ENCODE measurements at places on chromosomes 2 and 18. TPM values are rescaled to one million over a fixed set of nuclear protein-coding genes. Genes with fewer than 3 reads are reported as not detected.

The TDRD15 gene
- under 0.01 TPM for total RNA-seq

DNA sequence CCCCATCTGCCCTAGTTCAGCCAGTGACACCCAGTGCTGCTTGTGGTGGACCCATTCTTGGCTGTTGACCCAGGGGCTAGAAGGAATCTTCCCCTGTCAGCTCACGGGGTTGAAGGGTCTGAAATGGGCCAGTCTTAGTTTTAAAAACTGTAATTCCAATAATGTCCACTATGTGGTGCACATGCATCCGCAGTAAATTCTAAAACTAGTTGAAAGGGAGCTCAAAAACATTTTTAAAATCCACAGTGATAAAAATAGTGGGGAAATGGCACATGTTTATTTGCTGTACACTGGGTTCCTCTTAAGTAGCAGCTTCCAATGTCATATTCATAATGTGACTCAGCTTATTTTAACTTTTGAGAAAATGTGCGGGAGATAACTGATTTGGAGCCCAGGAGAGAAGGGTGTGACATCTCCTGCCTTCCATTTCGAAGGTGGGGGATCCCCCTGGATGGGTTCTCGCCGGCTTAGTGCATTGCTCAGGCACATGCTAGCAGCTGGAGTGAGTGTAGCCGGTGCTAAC is 32.8 kb downstream of the GRHL1 start:
- DNase-seq, result no peak

GRCh38 chr2:50143822-50144575 is 887.9 kb downstream of the NRXN1 start:
- no peak for DNase-seq

DNA sequence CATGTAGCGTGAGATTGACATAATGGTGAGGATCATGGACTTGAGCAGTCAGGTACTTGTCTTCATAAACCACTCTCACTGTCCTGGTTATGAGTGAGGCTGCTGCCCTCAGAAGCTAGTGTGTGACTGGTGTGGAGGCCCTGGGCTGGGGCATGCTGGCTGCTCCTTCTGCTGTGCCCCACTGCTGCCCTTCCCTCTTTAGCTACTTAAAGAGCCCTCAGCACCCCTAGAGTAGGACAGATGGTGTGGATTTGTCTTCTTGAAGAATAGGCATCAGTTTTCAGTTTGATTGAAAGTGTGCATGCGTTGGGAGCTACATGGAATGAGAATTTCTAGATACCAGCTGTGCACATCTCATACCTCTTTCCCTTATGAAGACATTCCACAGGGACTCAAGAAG is 15.4 kb downstream of the CPLX4 start:
- no peak for DNase-seq

The IGFBP5 gene
- total RNA-seq, result 26.1 TPM

The RPRM gene
- 154 TPM for total RNA-seq

The NT5DC4 gene
- total RNA-seq, result not detected

The IGFBP2 gene
- 253 TPM for total RNA-seq

GRCh38 chr2:231010201-231010730 is 14.3 kb downstream of the SPATA3 start:
- DNase-seq, result no peak

- DNase-seq, result no peak
These were observed 2.0 kb downstream of the IKZF2 start for GRCh38 chr2:213149294-213149875.

DNA sequence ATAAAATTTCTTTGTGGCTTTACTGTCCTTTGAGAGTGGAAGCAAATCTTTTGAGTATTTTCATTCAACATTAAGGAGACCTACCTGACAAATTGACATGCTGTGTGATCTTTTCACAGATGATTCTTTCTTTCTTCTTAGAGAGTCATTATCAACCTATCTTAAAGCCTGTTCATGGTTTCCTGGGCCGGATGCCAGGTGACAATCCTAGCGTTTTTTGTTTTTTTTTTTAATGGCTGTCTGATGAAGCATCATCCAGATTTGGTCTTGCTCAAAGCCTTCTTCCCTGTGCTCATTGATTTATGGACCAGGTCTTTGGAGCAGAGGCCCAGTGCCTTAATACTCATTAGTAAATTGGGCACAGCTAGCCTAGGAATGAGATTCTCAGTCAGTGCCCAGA is 9.8 kb upstream of the MGAT5 start:
- no peak for DNase-seq

Data from frontal cortex (tissue), 4 donors.